ENCODE measurements at places on chromosomes 12 and 14. TPM values are rescaled to one million over a fixed set of nuclear protein-coding genes. Genes with fewer than 3 reads are reported as not detected.

Gene ADAM21
- total RNA-seq = 0.12 TPM

DNA sequence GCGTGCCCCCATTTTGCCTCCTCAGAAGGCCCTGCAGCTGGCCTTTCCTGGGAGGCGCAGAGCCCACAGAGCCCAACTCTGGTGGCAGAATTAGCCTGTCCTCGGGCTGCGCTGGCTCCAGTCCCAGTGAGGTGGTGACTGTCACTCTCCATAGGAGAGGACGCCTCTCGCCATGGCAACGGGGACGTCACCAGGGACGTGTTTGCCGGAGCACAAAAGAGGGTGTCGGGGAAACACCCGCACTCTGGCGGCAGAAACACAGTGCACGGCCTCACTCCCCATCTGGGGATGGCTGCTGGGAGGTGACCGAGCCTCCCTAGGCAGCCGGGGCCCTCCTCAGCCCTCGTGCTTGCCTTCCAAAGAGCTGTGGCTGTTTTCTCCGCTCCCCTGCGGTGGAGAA is 50.2 kb upstream of the NCOR2 start:
- H3K27ac ChIP-seq = no peak overlapping the region
- no peak overlapping the region for H3K4me3 ChIP-seq
- H3K27me3 ChIP-seq = peaks cover 10% of the 10 kb centered on the region

DNA sequence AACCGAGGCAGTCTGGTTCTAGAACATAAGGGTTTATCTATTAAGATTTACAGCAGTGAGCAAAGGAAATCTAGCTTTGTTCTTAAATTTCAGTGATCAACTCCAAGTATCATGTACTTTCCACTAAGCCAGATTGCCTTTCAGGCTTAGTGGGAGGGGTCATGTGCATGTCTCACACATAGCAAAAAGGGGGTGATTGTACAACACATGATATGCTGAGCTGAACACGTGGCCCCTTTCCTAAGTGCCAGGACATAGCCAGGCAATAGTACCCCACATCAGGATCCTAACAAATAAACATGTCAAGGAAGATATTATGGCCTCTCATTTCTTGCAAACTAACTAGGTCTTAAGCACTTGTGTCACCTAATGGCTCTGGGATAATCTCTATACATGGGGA is 347.2 kb downstream of the C12orf75 start:
- peaks cover 3% of the 10 kb centered on the region for H3K27me3 ChIP-seq
- peaks cover 2% of the 10 kb centered on the region for H3K4me1 ChIP-seq
- H3K4me3 ChIP-seq = no peak overlapping the region
- no peaks in the 10 kb centered on the region for H3K36me3 ChIP-seq
- no peak for DNase-seq
- H3K27ac ChIP-seq = no peak overlapping the region

DNA sequence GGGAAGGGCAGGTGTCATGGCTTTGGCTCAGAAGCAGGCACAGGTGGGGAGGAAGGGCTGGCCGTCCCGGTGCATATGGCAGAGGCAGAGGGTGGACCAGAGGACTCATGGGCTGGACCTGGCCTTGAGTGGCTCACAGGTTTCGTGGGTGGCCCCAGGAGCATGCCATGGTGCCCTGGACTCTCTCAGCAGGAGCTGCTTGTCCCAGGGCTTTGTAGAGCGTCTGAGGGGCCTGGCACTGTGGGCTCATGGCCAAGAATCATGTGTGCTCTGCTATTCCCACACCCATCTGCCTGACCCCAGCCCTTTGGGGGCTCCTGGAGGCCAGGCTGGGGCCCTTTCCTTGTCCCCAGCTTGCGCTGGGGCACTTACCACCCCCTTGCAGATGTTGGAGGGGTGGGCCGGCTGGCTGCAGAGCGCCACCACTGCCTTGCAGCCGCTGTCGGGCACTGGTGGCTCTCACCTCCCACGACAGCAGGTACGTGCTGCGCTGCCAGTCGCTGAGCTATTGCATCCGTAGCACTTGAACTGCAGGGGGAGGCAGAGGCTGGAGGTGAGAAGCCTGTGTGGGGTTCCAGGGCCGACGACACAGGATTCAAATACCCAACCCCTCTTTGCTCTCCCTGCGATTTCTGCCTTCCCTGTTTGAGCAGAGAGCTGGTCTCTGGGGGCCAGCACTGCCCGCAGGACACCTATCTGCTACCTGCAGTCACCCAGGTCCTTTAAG is 187.4 kb upstream of the PRMT8 start:
- H3K27ac ChIP-seq = no peak overlapping the region
- peaks cover 69% of the 10 kb centered on the region for H3K27me3 ChIP-seq
- no peaks in the 10 kb centered on the region for H3K36me3 ChIP-seq
- no peak for DNase-seq

- no peak overlapping the region for H3K4me3 ChIP-seq
- no peak overlapping the region for H3K27ac ChIP-seq
- H3K4me1 ChIP-seq = no peaks in the 10 kb centered on the region
- no peak for DNase-seq
These were observed 151.5 kb upstream of the MGAT4C start for GRCh38 chr12:86407620-86408208.
